ENCODE measurements at places on chromosomes 7 and 10. TPM values are rescaled to one million over a fixed set of nuclear protein-coding genes. Genes with fewer than 3 reads are reported as not detected.

DNA sequence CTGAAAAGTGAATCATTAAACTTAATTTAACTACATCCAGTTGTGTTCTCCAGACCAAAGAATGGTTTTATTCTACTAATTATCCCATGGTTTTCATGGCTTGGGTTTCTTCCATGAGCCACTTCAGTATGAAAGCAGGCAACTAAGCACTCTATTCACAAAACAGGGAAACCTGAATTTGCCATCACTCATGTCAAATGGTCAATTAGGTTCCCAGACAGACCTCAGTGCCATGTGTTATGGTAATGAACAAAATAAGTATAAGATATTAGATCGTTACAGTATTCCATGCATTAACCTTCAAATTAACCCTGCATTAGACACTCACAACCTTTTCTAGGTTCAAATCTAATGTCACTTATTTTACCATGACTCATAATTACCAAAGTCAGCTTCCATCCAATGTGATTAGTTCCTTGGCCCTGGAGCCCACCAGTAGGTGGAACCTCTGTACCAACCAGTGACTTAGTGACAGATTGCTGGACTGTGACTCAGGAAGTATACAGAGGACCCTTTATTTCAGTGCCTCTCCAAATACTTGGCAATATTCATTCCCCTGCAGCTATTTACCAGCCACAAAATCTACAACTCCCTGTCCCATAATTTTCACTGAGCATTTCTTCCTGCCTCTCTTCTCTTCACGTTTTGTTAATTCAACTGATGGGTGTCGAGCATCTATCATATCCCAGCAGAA lies 1270.2 kb upstream of the SORCS1 start:
- DNase-seq = no peak

TMEM225B gene
- 0.95 TPM for total RNA-seq

NFE2L3 gene
- 5.8 TPM for total RNA-seq

GRCh38 chr10:123848564-123849457 lies 42.8 kb downstream of the CPXM2 start:
- no peak for DNase-seq

LRIT1 gene
- not detected for total RNA-seq

DNA sequence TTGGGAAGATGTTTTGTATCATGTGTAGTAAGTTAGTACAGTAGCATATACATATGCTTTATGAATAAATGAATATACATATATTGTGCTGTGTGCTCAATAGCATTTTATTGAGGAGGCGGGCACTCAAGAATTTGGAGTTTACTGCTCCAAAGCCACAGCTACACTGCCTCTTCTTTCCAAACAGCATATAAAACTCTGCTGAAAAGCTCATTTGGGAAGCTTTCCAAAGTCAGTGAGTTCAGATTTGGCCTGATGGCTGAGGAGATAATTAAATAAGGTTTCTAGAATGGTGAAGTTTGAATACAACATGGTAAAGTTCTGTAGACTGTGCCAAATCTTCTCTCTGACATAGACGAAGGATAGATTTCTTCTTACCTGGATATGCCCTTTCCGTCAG lies 29.8 kb downstream of the CDK1 start:
- DNase-seq = no peak

GRCh38 chr7:95320651-95321050 lies 3.7 kb downstream of the PON1 start:
- no peak for DNase-seq

- DNase-seq = peak; percentile 83
Measured at GRCh38 chr7:48089046-48090003, at the start of gene UPP1. TSS of gene UPP1 (plus strand) at chr7:48089265. CDS start at chr7:48094784, 5,519 bp downstream.

IFIT1B gene
- total RNA-seq = not detected

DNA sequence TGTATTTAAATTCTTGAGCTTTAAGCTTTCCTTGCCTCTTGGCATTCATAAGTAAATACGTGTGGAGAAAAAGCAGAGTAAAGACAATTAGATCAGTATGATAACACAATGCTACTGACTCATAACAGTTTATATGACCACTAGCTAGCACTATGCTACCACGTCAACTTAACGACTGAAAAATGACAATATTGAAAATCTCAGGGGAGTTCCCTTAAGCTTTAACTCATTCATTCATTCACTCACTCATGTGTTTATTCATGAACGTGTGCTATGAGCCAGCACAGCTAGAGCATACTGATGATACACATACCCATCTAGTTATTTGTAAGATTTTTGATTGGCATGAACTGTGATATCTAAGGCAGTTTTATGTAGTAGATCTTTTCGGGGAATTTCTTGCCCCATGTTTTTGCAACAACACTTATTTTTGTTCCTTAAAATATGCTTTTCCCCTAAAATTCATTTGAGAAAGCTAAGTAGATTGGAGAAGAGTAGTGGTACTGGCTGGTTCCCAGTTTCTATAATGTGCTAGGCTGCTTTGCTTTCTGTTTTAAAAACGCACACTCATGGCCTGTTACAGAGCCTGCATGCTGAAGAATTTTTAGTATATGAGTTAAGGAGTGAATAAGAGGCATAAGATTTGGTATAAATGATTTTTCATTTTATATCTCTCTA lies 57.4 kb upstream of the ACBD5 start:
- DNase-seq = no peak

- no peak for DNase-seq
Measured at GRCh38 chr10:132455441-132455971, 58.5 kb downstream of the PWWP2B start.

GRCh38 chr10:3274414-3274813 lies 101.8 kb upstream of the PITRM1 start:
- DNase-seq = no peak

GRCh38 chr7:42314696-42315095 lies 77.7 kb upstream of the GLI3 start:
- DNase-seq = no peak

GRCh38 chr7:33832271-33832721 lies 73.0 kb upstream of the BMPER start:
- no peak for DNase-seq

GPR15LG gene
- not detected for total RNA-seq

RET gene
- total RNA-seq = 0.84 TPM

CALHM2 gene
- total RNA-seq = 63.5 TPM

DNA sequence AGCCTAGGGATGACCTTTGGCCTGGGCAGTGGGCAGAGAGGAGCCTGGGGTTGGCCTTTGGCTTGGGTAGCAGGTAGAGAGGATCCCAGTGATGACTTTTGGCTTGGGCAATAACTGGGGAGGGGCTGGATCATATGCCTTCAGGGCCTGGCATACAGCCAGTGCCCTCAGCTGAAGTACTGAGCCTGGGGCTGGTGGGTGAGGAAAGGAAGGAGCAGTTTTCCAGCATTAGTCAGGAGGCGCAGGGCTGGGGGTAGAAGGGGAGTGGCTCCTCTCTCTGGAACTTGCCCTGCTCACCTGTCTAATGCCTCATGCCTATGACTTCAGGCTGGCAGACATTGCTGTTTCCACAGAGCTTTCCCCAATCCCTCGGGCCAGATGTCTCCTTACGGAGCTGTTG lies 15.2 kb upstream of the COMTD1 start:
- no peak for DNase-seq

DNA sequence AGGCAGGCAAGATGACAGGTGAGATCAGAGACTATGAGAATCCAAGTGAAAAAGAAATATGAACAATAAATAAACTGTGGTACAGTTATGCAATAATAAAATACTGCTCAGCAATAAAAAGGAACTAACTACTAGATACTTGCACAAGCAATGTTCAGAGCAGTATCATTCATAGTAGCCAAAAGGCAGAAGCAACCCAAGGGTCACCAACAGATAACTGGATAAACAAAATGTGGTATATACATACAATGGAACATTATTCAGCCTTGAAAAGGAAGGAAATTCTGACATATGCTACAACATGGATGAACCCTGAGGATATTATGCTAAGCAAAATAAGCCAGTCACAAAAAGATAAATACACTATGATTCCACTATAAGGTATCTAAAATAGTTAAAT lies 76.9 kb upstream of the KCNIP2 start:
- DNase-seq = no peak

GRCh38 chr10:131746241-131746711 lies 154.5 kb upstream of the PPP2R2D start:
- no peak for DNase-seq

DNA sequence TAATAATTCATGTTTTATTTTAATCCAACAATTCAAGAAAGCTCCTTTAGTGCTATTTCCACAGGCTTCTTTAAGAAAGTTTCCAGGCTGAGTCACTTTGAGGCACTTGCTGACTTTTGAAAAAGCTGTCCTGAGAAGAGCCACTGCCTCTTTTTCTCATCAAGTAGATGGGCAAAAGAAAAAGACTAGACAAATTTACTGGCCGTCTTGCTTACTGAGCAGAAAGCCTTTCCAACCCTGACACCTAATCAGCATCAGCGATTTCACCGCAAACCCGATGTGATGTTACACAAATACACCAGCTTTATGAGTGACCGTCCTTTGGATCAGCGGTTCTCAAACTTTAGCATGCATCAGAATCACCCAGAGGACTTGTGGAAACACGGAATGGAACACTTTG lies 24.3 kb downstream of the CTTNBP2 start:
- no peak for DNase-seq

- DNase-seq = no peak
Measured at GRCh38 chr10:69382382-69383117, 34.2 kb downstream of the TACR2 start.

LARP4B gene
- 103 TPM for total RNA-seq

DNA sequence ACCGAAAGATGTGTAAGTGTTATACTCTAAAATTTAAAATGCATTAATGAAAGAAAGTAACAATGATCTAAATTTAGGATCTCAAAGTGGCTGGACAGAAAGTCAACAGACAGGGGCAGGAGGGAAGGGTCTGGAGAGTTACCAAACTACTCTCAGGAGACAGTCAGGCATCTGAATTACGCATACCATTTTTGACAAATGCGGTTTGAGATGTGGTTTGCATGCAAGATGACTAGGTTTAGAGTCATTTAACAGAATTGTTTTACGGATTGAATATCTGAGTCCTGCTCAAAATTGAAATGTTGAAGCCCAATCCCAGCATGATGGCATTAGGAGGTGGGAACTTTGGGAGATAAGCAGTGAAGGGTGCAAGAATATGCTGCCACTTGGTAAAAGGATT lies 314.1 kb downstream of the WDR11 start:
- DNase-seq = no peak

ZNF398 gene
- total RNA-seq = 13.3 TPM

CHN2 gene
- total RNA-seq = 21.4 TPM

DNA sequence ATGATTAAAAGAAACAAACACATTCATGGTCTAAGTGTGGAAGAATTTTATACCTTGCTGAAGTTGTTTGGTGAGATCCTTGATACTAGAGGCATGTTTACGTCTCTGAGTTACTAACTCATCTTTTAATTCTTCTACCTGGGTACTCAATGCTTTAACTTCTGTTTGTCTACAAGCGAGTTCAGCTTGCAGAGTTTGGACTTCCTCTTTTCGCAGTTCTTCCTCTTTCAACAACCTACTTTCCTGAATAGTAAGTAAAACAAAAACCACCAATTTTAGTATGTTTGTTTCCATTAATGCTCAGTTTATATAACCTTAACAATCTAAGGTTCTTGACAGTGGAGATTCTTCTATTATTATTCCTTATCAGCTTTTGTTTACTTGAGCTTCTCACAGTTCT lies 42.9 kb downstream of the CCDC186 start:
- DNase-seq = no peak

GRCh38 chr10:97648562-97649404 lies 8.3 kb downstream of the PI4K2A start:
- DNase-seq = no peak

GRCh38 chr7:36154255-36155212 lies 1.5 kb downstream of the EEPD1 start:
- DNase-seq = no peak

LRMDA gene
- 12.9 TPM for total RNA-seq

RNF32 gene
- total RNA-seq = not detected

DNA sequence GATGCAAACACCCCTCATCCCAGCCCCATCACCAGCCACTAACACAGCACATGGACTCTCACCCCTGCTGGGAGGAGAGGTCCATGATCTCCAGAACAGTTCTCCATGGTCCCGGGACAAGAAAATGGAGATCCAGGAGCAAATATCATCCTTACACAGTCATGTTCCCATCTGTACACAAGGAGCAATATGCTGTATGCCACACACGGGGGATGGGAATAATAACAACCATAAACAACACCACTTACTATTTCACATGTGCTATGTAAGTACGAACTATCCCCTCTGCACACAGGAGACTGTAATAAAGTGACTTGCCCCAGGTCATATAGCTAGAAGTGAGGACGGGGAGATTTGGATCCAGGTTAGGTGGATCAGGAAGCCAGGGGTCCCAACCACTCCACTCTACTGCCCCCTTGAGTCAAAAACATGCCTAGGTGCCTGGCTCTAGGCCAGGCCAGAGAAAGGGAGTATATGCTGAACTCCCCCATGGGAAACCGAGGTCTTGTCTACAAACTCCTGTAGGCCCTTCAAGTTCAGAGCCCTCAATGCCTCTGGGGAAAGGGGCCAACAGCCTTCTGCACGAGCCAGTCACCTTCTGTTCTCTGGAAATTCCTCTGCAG lies 34.1 kb downstream of the LRRC20 start:
- DNase-seq = no peak

ARHGEF5 gene
- 8.5 TPM for total RNA-seq

- DNase-seq = no peak
Measured at GRCh38 chr10:45000752-45001380, at the start of gene ZNF22. TSS of gene ZNF22 (plus strand) at chr10:45000923. CDS start at chr10:45003369, 2,446 bp downstream.

PLEKHS1 gene
- not detected for total RNA-seq

PTF1A gene
- not detected for total RNA-seq

DNA sequence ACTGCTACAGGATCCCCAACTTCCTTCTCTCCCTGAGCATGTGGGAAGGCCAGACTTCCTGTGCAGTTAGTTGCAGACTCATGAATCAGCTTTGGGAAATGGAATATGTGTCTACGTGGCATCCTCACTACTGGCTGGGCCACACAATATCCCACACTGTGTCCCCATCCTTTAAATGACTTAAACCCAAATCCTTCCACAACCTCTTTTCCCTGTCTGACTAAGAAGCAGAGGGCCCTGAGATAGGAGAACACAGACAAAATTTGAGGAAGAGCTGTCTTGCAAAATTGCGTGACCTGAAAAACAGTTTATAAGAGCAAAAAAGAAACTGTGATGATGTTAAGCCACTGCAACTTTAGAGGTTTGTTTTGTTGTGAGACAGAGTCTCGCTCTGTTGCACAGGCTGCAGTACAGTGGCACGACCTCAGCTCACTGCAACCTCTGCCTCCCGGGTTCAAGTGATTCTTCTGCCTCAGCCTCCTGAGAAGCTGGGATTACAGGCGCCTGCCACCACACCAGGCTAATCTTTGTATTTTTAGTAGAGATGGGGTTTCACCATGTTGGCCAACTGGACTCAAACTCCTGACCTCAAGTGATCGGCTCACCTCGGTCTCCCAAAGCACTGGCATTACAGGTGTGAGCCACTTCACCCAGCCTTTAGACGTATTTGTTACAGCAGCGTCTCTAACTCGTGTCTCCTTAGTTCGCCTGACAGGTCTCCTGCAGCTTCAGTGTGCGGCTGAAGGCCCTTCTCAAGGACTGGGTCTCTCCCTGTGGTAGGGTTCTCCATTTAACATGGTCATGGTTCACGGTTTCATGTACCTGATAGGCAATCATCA lies 46.9 kb upstream of the SFMBT2 start:
- DNase-seq = no peak

NAT16 gene
- total RNA-seq = not detected

Data from omental fat pad (tissue), 4 donors.